Neural cell (in vitro differentiated cells): ENCODE measurements at places on chromosomes 2 and 18. TPM values are rescaled to one million over a fixed set of nuclear protein-coding genes. Genes with fewer than 3 reads are reported as not detected.

Gene STON1
- 2.2 and 2.8 TPM in 2 replicates for polyA plus RNA-seq

Gene UGT1A6
- not detected in 2 replicates for polyA plus RNA-seq

Gene KLHL29
- 42.4 and 48.4 TPM in 2 replicates for polyA plus RNA-seq

Gene LYG1
- 2.8 and 6.8 TPM in 2 replicates for polyA plus RNA-seq

Gene IL1R1
- 0.40 TPM in 1 of 2 replicates, not detected in the other for polyA plus RNA-seq

Gene ZNF142
- 4.8 and 6.4 TPM in 2 replicates for polyA plus RNA-seq

Gene PRKD3
- polyA plus RNA-seq, result 2.2 and 5.9 TPM in 2 replicates

Gene SPR
- 0.98 and 1.8 TPM in 2 replicates for polyA plus RNA-seq
